ENCODE measurements at places on chromosomes 13 and 19.
A peak's percentile ranks its signal among the peaks of the same experiment; 100 is the strongest.

- no peak for DNase-seq
Measured at GRCh38 chr13:92460479-92460878, 766.1 kb upstream of the GPC6 start.

- DNase-seq: peak; percentile 82
Measured at GRCh38 chr19:873084-873483, 13.6 kb downstream of the CFD start.

- no peak for DNase-seq
Measured at GRCh38 chr13:76286178-76286577, 600.0 kb downstream of the KCTD12 start.

GRCh38 chr19:29568036-29569025 is 37.8 kb upstream of the POP4 start:
- DNase-seq: no peak

- no peak for DNase-seq
Measured at GRCh38 chr13:30585748-30586262, 31.9 kb upstream of the USPL1 start.

GRCh38 chr19:8499048-8499833 is 3.2 kb downstream of the PRAM1 start:
- DNase-seq: no peak

- DNase-seq: no peak
Measured at GRCh38 chr19:39131255-39131755, 5.7 kb downstream of the PAK4 start.

GRCh38 chr13:39682788-39683187 is 27.3 kb downstream of the COG6 start:
- DNase-seq: no peak

GRCh38 chr19:4077800-4078684 is 11.3 kb upstream of the ZBTB7A start:
- DNase-seq: peak; percentile 38

DNA sequence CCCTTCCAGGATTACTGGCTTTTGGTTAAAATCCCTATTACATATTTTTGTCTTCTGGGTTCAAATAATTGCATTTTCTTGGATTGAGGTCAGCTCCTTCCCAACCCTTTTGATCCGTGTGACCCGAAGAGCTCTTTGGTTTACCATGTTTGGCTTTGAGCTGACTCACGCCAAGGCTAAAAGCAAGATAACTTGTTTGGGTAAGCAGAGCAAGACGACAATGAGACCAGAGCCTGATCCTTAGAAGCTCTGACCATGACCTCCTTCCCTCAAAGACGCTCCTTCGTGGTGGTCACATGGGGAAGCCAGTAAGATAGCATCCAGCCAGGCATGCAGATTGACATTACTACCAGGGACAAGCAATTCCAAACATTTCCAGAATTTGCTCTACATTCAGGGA is 153.8 kb downstream of the DCT start:
- DNase-seq: no peak

All from central memory CD4-positive, alpha-beta T cell (primary cell).